ENCODE measurements at places on chromosomes 3 and 15.
A peak's percentile ranks its signal among the peaks of the same experiment; 100 is the strongest.

- DNase-seq: no peak
Measured at GRCh38 chr3:79848876-79849275, 81.1 kb upstream of the ROBO1 start.

GRCh38 chr15:89459271-89460038, 36.9 kb downstream of the RHCG start:
- DNase-seq: no peak

- DNase-seq: no peak
Measured at GRCh38 chr15:58771621-58772250, 634 bp downstream of the MINDY2 start.

DNA sequence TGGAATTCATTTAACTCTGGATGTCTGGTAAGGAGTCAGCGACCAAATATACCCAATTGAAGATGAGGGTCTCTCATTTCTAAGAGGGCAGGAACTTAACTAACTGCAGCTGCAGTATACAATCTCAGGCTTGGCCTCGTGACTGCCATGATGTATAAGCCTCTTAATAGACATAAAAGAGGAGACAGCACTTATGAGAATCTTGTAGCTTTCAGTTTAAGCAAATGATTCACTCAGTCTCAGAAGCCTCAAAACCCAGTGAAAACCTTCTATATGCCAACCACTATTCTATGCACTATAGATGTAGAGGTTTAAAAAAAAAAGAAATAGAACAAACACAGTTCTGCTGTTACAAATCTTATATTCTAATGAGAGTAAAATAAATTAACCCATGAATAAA, 513.9 kb downstream of the TBL1XR1 start:
- no peak for DNase-seq

DNA sequence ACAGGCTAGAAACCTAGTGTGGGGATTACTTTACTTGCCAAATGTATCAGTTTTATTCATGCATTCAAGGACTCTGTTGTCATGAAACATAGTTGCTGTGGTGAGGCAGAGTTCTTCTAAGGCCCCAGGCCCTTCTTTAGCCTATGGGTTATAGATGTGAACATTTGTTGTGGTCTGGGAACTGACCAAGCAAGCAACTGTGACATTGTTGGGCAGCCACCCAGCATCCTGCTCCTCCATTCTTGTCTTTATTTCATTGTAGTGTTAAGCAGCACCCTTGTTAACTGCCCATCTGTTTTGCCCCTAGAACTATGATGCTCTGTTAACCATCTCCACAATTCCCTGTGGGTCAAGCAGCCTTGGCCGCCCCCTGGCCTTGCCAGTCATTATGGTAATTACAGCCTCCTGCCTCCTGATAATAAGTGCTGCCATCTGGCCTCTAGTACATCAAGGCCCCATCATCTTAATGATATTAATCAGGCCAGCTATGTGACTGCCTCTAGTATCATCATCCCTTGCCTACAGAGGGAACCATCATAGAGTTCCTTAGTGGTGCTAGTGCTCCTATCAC, 12.2 kb upstream of the IFT57 start:
- no peak for DNase-seq

GRCh38 chr3:105762749-105763658, 105.8 kb downstream of the CBLB start:
- DNase-seq: no peak

DNA sequence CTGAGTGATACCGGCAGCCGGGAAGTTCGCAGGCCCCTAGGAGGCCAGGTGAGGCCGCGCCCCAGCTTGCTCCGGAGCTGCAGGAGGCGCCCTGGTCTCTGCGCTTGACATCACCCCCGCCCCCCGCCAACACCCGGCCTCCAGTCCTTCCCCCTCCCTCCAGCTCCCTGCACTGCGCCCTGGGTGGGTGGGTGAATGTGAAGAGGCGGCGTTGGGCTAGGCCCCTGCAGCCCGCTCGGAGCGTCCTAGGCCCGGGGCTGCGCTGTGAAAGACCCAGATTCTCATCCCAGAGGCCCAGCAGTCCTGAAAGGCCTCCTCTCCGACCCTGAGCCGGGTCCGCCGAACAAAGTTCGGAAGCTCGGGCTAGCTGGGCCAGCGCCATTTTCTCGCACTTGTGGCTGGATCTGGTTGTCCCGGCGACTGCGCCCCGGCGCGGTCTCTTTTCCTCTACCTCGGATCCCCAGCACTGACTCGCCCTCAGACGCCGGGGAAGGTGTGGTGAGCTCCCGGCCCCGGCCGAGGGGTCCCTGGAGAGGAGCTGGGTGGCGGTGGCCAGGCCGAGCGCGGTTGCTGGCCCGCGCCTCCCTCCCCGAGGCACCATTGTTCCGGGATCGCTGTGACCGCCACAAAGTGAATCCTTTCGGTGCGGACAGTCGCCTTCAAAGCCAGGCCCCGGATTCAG, 12.9 kb downstream of the ZIC4 start:
- peak; percentile 83 for DNase-seq

DNA sequence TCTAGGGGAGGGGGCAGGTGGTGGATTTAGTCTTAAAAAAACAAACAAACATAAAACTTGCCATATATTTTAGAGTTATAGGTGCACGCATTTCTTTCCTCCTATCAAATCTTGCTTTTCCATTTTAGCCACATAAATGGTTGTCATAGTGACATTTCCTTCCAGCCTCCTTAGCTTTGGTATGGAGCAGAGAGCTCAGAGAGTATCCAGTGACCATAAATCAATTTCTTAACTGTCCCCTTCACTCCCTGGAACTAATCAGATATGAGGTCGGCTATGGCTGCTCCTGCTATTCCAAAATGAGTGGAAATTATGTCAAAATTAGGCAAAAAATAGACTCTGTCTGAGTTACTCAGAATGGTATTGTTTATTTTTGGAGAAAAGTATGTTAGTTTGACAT, 164.5 kb downstream of the EBLN2 start:
- no peak for DNase-seq

DNA sequence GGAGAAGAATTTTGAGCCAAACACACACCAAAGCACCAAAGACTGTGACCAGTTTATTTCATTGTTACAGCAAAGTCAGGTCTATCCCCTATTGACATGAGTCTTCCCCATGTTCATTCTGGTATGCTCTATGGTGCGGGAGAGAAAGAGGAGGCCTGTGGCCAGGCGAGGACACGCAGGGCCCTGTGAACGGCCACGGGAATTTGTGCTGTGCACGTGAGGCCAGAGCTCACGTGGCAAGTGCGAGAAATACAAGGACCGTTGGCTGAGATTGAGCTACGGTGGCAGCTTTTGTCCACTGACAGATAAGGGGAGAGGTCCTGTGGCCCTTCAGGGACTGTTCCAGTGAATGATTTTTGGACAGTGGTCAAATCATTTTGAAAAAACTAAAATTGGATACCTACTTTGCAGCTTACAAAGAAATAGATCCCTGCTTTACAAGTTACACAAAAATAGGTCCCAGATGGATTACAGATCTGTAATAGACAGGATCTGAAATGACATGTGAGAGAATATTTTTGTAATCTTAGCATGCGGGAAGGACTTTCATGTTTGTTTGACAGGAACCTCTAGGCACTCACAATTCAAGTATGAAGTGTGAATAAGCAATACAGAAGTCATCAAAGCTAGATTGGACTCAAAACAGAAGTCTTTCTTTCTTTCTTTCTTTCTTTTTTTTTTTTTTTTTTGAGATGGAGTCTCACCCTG, 9.2 kb downstream of the ZSCAN2 start:
- DNase-seq: no peak

GRCh38 chr3:151985787-151986430, 112.5 kb downstream of the SUCNR1 start:
- DNase-seq: no peak

DNA sequence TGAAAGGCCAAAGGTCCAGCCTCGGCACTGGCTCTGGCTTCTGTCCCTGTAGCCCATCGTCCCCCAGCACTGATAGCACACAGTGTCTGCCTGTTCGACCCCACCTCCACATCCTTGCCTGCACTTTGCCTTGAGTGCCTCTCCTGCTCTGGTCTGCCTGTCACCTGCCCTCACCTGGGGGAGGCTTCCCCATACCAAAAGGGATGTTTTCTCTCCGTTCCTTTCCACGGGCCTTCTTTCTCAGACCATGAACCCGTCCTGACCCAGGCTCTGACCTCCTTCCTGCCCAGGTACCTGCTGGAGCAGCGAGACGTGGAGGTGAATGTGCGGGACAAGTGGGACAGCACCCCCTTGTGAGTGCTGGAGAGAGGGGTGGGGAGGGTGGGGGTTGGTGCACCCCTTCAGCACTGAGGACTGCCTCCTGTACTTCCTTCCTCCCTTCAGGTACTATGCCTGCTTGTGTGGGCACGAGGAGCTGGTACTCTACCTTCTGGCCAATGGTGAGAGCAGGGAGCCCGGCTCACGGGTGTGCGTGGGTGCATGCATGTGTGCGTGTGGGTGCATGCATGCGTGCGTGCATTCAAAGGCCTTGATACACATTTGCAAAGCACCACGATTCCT, 1.5 kb downstream of the ABTB1 start:
- DNase-seq: no peak

GRCh38 chr3:133209871-133210550, 171.8 kb downstream of the TMEM108 start:
- DNase-seq: peak; percentile 53

- DNase-seq: peak; percentile 7
Measured at GRCh38 chr3:70726096-70726938, 413.9 kb upstream of the MDFIC2 start.

DNA sequence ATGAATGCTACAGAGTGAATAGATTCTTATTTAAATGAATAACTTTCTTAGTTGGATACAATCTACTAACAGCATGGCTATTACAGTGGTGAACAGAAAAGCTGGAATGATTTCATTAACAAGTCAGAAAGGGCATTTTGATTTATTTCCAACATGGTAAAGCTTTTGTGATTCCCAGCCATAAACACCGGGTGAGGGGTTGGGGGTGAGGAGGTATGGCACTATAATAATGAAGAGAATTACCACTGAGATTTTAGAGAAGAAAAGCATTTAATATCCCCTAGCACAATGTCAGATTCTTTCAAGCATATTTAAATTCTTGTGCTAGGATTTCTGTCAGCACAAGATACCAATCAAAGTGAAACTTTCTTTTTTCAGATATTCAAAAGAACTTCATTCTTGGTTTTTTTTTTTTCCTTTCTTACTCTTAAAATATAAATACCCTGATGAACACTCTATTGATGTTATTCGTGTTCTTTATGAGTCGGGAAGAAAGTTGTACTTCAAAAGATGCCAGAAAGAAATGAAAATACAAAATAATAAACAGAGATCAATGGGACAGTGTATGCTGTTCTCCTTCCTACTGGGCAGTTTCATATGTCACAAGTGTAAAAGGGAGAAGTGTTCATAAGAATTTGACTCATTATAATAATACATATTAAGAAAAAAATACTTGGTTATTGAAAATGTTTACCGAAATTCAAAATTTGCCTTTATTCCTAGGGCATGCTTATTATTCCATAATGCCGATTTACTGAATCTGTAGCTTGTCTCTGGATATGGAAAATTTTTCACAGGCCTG, 522.8 kb downstream of the CADM2 start:
- DNase-seq: no peak

DNA sequence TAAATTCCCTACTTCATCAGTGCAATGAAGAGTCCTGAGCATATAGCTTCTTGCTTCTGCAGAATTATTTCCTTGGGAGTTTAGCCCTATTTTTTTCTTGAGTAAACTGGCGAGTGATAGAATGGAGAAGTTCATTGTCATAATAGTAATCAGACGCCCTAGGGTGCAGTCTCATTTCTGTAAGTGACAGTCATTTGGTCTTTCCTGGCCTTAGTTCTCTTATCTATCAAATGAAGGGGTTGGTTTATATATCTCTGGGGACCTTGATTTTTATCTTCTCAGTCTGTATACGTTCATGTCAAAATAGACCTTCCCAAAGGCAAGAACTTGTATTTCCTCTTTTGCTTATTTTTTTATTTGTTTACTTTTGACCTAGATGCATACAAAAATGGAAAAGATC, 9.9 kb upstream of the ALPK3 start:
- DNase-seq: no peak

- peak; percentile 55 for DNase-seq
Measured at GRCh38 chr3:172104471-172105072, 65.2 kb downstream of the FNDC3B start.

GRCh38 chr15:68629519-68630210, 50.9 kb downstream of the CORO2B start:
- DNase-seq: no peak

GRCh38 chr3:30688776-30689641, 82.6 kb downstream of the TGFBR2 start:
- peak; percentile 52 for DNase-seq

DNA sequence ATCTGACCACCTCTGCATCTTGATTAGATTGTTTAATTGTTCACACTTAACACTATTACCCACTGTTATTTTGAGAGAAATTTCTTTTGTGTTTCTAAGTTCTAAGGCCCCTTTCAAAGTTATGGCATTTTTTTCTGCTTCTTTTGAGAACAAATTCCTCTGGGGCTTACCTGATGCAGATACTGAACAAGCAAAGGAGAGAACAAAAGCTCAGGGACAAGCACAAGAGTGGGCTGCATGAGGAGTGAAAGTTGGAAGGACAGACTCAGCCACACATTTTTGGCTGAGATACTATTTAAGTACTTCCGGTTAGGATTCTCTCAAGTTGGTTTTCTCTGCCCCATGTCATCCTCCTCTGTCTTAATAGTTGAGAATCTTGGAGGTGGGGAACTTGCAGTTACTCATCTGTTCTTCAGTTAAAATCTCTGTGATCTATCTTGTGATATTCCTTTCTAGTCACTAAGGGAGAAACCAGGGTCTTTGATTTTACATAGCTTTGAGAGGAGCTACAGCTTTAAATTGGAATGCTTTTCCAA, 54.7 kb downstream of the CMTM6 start:
- no peak for DNase-seq

DNA sequence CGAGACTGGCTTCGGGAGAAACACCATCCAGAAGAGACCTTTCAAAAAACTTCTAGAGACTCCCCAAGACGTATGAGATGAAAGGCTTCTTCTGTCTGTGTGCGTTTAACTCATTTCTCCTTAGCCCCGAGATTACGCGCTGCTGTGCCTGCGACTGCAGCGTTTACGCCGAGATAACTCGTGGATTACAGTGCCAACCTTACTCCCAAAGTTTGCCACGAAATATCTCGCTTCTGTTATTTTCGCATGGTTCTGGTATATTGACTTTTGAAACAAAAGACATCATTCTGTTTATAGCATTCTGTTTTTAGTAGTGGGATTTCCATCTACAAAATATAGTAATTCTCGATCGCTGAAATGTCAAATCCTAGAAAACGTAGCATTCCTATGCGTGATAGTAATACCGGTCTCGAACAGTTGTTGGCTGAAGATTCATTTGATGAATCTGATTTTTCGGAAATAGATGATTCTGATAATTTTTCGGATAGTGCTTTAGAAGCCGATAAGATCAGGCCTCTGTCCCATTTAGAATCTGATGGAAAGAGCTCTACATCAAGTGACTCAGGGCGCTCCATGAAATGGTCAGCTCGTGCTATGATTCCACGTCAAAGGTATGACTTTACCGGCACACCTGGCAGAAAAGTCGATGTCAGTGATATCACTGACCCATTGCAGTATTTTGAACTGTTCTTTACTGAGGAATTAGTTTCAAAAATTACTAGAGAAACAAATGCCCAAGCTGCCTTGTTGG, 467 bp downstream of the PGBD4 start:
- no peak for DNase-seq
